Activated T-cell treated with anti-CD3 and anti-CD28 coated beads for 1 hour (primary cell): ENCODE measurements at places on chromosomes 2 and 18.

DNA sequence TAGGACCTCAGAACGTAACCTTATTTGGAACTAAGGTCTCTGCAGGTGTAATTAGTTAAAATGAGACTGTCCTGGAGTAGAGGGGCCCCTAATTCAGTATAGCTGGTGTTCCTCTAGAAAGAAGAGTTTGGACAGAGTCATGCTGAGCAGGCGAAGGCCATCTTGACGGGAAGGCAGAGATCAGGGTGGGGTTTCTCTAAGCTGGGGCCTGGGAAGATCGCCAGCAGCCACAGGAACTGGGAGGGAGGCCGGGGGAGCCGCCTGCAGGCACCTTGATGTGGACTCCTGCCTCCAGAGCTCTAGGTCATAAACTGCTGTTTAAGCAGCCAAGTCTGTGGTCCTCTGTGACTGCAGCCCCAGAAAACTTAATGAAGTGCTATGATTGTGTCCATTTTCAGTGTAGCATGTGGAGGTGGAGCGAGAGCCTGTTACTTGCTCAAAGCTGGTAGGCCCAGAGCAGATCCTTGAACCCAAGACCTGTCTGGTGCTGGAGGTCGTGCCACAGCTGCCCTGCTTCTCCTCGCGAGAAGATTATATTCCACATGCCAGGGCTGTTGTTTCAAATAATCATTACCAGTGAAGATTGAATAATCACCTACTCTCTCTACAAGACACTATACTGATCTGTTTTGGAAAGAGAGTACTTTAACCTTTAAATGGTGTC is 105.7 kb downstream of the TPO start:
- DNase-seq = no peak

DNA sequence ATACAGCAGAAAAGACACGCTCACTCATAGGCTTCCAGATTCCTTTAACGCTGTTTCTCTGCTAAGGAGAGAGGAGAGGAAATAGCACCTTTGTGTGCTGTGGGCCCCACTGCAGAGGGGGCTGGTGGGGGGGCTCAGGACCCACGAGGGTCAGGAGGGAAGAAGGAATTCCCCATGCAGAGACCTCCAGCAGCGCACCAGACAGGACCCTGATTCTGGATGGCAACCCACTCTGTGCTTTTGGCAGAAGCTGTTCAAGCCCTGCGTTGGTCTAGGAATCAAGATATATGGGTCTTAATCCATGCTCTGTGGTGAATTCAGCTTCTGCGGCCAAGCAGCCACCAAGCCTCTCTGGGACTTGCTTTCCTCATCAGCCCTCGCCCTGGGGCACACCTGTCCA is 31.0 kb downstream of the MYCN start:
- no peak for DNase-seq

GRCh38 chr2:25885933-25886332 is 7.6 kb upstream of the ASXL2 start:
- DNase-seq = no peak

GRCh38 chr2:46801731-46802664 is 113.6 kb downstream of the MCFD2 start:
- DNase-seq = no peak

DNA sequence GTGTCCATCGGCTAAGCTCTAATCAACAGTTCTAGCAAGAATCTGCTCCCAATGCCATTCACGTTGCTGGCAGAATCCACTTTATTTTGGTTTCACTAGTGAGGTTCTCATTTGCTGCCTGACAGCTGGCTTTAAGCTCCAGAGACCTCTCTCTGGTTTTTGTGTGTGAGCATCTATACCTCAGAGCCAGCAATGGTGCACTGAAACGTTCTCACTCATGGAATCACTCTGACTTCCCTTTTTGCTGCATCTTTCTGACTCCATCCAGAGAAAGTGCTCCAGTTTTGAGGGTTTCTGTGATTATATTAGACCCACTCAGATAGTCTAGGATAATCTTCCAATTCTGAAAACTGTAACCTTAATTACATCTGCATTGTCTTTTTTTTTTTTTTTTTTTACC is 596.6 kb downstream of the RNF144A start:
- no peak for DNase-seq

DNA sequence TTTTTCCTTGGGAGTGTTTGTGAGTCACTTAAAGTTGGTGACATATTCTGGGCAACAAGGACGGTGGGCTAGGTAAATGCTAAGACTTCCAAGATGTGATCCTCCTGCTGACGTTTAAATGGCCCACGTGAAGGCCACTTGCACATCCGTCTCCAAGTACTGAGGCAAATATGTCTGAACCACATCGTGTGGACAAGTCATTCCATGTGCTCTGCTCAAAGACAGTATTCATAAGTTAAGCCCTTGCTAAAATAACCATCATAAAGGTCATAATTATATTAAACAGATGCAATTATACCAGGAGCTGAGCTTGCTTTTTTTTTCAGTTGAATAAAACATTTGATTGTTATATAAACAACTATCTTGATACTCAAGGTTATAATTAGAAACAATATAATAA is 44.8 kb downstream of the SPP2 start:
- DNase-seq = no peak

GRCh38 chr2:10266133-10266620 is 36.5 kb upstream of the HPCAL1 start:
- DNase-seq = no peak

GRCh38 chr2:55003706-55004639 is 46.3 kb downstream of the RTN4 start:
- no peak for DNase-seq

- DNase-seq = no peak
Observed at GRCh38 chr2:227079726-227080125, 84.3 kb downstream of the COL4A4 start.

GRCh38 chr2:10272464-10272863 is 30.2 kb upstream of the HPCAL1 start:
- no peak for DNase-seq

DNA sequence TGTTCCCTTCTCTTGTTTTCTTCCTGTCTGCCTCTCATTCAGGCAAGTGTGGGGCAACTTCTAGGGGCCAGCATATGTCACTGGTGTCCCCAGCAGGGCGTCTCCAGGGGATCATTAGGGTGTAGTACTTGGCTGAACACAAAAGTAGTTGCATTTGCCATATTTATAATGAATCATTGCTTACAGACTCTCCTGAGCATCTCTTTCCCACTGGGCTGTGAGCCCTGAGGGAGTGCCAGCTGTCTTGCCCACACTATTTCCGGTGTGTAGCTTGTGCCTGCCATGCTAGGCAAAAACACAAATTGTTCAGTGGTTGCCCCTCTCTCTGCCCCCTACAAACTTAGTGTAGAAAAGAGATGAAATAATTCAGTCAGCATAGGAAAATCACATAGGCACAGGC is 40.8 kb upstream of the SCLY start:
- DNase-seq = no peak

DNA sequence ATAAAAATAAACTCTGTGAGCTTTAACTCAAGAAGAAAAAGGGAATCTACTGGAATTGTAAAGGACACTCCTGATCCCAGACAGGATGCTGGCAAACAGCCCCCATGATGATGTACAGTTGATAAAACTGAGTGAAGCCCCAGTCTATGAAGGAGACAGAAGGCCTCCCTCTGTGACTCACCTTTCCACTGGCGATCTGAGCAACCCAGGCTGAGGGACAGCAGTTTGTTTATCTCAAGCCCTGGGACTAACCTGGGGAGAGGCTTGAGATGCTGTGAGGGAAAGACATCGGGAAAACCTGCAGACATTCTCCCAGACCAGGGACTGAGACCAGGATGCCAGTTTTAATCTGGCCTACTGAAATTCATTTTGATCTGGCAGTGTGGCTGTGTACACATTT is 104.5 kb upstream of the CDH2 start:
- no peak for DNase-seq

- DNase-seq = no peak
Observed at GRCh38 chr2:128315122-128315828, 3.4 kb downstream of the HS6ST1 start.

DNA sequence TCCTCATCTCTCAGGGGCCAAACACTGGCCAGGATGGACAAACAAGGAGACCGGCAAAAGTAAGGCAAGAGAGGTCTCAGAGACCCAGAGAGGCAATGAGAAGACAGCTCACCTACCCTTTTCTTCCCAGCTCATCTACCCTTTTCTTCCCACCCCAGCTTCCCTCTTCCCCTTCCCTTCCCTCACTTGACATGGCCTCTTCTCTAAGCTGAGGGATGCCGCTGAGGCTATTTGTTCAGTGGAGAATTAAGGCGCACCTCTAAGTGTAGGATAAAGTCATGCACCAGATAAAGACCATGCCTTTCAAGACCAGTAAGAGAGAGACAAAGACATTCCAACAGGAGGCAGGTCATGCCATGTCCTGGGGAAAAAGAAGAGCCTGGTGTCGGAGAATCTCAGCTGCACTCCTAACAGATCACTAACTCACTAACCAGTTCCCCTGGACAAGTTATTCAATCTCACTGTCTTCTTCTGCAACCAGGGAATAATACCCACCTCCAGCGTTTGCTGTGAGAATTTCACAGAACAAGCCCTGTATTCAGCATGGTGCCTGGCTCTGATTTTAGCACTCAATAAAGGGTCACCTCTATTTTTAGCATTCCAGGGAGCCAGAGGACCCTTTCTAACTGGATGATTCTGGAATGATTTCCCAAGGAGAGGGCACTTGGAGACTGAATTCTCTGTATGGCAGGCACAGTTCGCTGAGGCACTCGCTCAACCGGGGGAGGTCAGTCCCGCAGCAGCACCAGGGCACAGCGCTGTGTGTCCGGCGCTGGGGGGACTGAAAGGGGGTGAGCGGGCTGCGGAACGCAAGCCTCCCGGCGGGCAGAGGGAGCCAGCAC is 3.0 kb upstream of the FOSL2 start:
- no peak for DNase-seq

GRCh38 chr2:180360283-180360618 is 353.2 kb upstream of the CWC22 start:
- DNase-seq = no peak

- no peak for DNase-seq
Observed at GRCh38 chr2:204487447-204488229, 57.6 kb upstream of the PARD3B start.

- DNase-seq = no peak
Observed at GRCh38 chr2:238169048-238169707, 10.4 kb downstream of the ERFE start.

DNA sequence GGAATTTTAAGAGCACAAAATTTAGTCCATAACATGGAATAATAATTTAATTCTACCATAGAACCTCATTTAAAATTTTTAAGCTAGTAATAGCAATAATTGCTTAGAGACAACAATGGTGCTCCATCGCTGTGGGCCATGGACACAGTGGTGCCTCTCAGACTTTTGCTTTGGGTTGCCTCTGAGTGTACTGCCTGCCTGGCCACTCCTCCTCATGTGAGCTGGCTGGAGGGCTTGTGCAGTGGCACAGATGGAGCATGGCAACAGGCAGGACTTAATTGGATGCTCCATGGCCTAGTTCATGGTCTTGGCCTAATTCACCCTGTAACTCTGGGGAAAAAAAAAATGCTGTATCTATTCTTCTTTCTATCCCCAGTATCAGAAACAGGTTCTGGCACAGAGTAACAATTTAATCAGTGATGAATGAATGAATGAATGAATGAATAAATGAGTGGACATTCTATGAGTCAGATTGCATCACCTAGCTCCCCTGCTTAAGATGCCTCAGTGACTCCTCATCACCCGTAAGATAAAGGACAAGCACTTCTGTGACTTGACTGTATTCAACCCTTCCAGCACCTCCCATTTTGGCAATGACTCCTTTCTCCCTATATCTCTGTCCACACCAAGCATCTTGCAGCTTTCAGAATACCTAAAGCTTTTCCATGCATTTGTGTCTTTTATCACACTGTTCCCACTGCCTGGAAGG is 211.8 kb upstream of the SLC14A2 start:
- no peak for DNase-seq

- no peak for DNase-seq
Observed at GRCh38 chr2:121234144-121234543, 50.9 kb downstream of the TFCP2L1 start.

- DNase-seq = no peak
Observed at GRCh38 chr2:141611-142010, 95.3 kb upstream of the FAM110C start.

DNA sequence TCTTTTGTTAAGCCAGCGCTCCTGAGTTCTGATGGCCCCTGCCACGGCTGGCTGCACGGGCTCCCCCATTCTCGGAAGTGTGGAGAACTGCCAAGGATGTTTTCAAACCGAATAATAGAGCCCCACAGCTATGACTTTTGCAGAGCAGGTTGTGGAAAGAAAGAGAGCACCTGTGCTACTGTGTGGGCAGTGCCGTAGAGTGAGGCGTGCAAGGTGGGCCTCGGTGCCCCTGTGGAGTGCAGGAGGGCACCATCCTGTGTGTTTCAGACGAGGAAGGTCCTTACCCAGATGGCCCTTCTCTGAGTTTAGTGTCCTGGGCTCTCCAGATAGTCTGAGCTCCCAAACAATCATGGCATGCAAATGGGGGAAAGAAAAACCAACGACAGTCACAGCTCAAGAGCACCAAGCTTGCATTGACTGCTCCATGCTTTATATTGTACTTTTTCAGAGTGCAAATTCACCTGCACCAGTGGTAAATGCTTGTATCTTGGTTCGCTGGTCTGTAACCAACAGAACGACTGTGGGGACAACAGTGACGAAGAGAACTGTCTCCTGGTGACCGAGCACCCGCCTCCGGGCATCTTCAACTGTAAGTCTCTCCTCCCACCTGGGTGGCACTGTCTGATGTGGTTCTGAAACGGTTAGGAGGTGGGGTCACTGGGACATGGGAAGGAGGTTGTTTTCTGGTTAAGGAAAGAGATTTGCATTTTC is 219.4 kb downstream of the LDLRAD4 start:
- peak; percentile 30 for DNase-seq
